A673 (cell line): ENCODE measurements at places on chromosomes 16 and 17. TPM values are rescaled to one million over a fixed set of nuclear protein-coding genes. Genes with fewer than 3 reads are reported as not detected.

The KIF2B gene
- total RNA-seq, result not detected in 2 replicates

GRCh38 chr17:51397361-51398127, 137.2 kb downstream of the UTP18 start:
- no peak overlapping the region for H3K27ac ChIP-seq
- no peaks in the 10 kb centered on the region for H3K4me1 ChIP-seq
- no peaks in the 10 kb centered on the region for H3K36me3 ChIP-seq
- H3K4me3 ChIP-seq, result no peak overlapping the region
- H3K27me3 ChIP-seq, result peaks cover 38% of the 10 kb centered on the region

DNA sequence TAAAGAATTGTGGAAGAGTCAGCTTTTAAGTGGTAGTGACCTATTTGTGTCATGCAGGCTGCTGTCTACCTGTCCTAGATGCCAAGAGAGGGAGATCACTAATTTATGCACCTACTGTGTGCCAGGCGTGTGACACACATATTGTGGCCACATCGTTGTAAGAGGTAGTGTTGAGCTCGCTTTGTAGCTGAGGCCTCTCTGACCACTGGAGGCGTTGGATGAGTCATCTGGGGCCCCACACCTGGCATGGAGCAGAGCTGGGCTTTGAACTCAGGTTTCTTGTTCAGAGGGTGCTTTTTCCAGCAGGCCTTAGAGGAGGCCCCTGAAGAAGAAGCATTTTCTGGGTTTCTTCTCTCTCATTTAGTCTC, 52.3 kb upstream of the LGALS9 start:
- no peak overlapping the region for H3K4me3 ChIP-seq
- peaks cover 2% of the 10 kb centered on the region for H3K36me3 ChIP-seq
- no peaks in the 10 kb centered on the region for H3K27me3 ChIP-seq
- peaks cover 26% of the 10 kb centered on the region for H3K4me1 ChIP-seq
- no peak overlapping the region for H3K27ac ChIP-seq

- no peak overlapping the region for H3K4me3 ChIP-seq
- H3K27me3 ChIP-seq, result no peaks in the 10 kb centered on the region
- no peaks in the 10 kb centered on the region for H3K4me1 ChIP-seq
- H3K27ac ChIP-seq, result no peak overlapping the region
- DNase-seq, result peak; percentile 59
Measured at GRCh38 chr17:78241277-78242023, 10.0 kb downstream of the TMEM235 start.

The PDPK1 gene
- 31.6 and 37.9 TPM in 2 replicates for total RNA-seq

GRCh38 chr17:50832267-50832863, 3.0 kb upstream of the WFIKKN2 start:
- H3K36me3 ChIP-seq, result no peaks in the 10 kb centered on the region
- H3K27me3 ChIP-seq, result no peaks in the 10 kb centered on the region
- no peaks in the 10 kb centered on the region for H3K4me1 ChIP-seq
- no peak overlapping the region for H3K27ac ChIP-seq

DNA sequence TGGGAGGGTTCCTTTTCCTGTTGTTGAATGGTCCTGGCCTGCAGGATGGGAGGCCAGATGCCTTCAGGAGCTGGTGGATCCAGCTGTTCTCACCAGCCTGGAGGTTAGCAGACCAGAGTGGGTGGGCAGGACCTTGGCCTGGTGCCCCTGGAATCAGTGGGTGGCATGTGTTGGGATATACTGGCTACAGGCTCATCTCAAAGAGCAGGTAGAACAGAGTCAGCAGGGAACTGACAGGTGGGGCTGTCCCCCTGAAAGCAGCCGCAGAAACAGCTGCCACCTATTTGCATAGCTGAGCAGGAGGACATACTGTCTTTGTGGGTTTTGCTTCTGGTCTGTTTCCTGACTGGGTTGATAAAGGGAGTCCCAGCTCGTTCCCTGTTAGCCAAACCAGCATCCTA, 144.1 kb downstream of the RAB11FIP4 start:
- no peak overlapping the region for H3K27ac ChIP-seq
- H3K4me1 ChIP-seq, result no peaks in the 10 kb centered on the region
- H3K36me3 ChIP-seq, result no peaks in the 10 kb centered on the region
- DNase-seq, result no peak
- no peaks in the 10 kb centered on the region for H3K27me3 ChIP-seq
- H3K4me3 ChIP-seq, result no peak overlapping the region

- H3K4me3 ChIP-seq, result peak overlapping the region; percentile 61
- peak overlapping the region; percentile 83 for H3K27ac ChIP-seq
- peak; percentile 71 for DNase-seq
- H3K4me1 ChIP-seq, result peaks cover 5% of the 10 kb centered on the region
- H3K36me3 ChIP-seq, result peaks cover 10% of the 10 kb centered on the region
Measured at GRCh38 chr16:2532494-2533141, 1.4 kb upstream of the CEMP1 start.

The ITGA2B gene
- total RNA-seq, result 0.62 and 1.0 TPM in 2 replicates

DNA sequence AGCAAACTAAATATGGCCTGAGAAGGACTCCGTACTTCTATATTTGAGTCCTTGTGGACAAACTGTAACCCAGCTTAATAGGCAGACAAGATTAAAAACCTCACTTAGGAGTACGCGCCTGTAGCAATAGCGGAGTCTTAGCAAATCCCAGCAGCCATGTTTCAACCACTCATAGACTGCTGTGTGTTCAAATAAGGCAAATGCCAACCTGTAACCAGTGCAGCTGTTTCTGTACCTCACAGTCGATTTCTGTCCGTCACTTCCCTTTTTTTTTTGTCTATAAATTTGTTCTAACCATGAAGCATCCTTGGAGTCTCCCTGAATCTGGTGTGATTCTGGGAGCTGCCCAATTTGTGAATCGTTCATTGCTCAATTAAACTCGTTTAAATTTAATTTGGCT, 30.2 kb downstream of the TANC2 start:
- H3K27ac ChIP-seq, result no peak overlapping the region
- no peaks in the 10 kb centered on the region for H3K4me1 ChIP-seq
- H3K27me3 ChIP-seq, result no peaks in the 10 kb centered on the region
- no peaks in the 10 kb centered on the region for H3K36me3 ChIP-seq
- DNase-seq, result no peak

- no peaks in the 10 kb centered on the region for H3K27me3 ChIP-seq
- no peak for DNase-seq
- no peaks in the 10 kb centered on the region for H3K4me1 ChIP-seq
- H3K36me3 ChIP-seq, result no peaks in the 10 kb centered on the region
- H3K27ac ChIP-seq, result no peak within 1 kb of the TSS
Measured at GRCh38 chr17:30333503-30334360, at the start of gene TMIGD1. Gene TMIGD1 (minus strand): TSS chr17:30334057. CDS start chr17:30332133, 1,924 bp downstream.

GRCh38 chr16:31568577-31569359, 41.1 kb downstream of the AHSP start:
- H3K27ac ChIP-seq, result no peak overlapping the region
- no peak for DNase-seq
- no peak overlapping the region for H3K4me3 ChIP-seq
- H3K4me1 ChIP-seq, result no peaks in the 10 kb centered on the region
- H3K27me3 ChIP-seq, result peaks cover 76% of the 10 kb centered on the region

- no peak overlapping the region for H3K4me3 ChIP-seq
- no peak overlapping the region for H3K27ac ChIP-seq
- peaks cover 8% of the 10 kb centered on the region for H3K36me3 ChIP-seq
- H3K27me3 ChIP-seq, result no peaks in the 10 kb centered on the region
Measured at GRCh38 chr17:78706271-78706915, 75.7 kb downstream of the CYTH1 start.

DNA sequence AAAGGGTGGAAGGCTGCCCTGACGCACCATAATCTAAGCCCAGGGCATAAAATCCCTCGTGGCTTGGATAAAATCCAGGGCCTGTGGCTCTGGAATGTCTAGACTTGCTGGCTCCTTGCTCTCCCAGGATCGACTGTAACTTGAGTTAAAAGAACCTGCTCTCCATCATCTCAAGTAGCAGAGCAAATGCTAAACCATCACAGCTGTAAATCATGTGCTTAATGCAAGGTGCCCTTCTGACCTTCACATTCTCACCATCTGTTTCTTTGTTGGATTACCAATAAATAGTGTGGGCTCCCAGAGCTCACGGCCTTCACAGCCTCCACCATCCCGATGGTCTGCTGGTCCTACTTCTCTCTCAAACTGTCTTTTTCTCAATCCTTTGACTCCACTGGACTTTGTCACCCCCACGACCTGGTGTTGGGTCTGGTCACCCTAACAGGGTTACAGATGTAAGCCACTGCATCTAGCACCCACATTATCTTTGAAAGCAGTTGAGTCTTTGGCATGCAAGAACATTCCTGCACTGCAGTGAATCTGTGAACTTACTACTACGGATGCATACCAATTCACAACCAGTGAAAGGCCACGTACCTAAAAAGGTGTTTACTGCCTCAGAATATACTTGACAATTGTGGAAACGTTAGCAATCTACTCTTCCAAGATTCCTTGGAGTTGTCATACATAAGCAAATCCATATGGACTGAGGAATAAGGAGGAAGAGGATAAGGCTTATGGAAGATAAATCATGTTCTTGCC, 15.3 kb downstream of the RSL1D1 start:
- peak; percentile 55 for DNase-seq
- no peaks in the 10 kb centered on the region for H3K27me3 ChIP-seq
- H3K36me3 ChIP-seq, result peaks cover 54% of the 10 kb centered on the region

GRCh38 chr16:2687531-2688308, 5.4 kb downstream of the KCTD5 start:
- H3K4me1 ChIP-seq, result no peaks in the 10 kb centered on the region
- no peak overlapping the region for H3K4me3 ChIP-seq
- no peak for DNase-seq
- H3K27me3 ChIP-seq, result no peaks in the 10 kb centered on the region
- no peaks in the 10 kb centered on the region for H3K36me3 ChIP-seq
- no peak overlapping the region for H3K27ac ChIP-seq

GRCh38 chr17:32878211-32878610, 1.3 kb upstream of the MYO1D start:
- H3K4me1 ChIP-seq, result no peaks in the 10 kb centered on the region
- H3K27me3 ChIP-seq, result no peaks in the 10 kb centered on the region
- H3K36me3 ChIP-seq, result no peaks in the 10 kb centered on the region
- DNase-seq, result no peak

GRCh38 chr17:17214646-17215436, 8.7 kb upstream of the PLD6 start:
- DNase-seq, result no peak
- H3K27me3 ChIP-seq, result no peaks in the 10 kb centered on the region
- H3K36me3 ChIP-seq, result peaks cover 45% of the 10 kb centered on the region
- no peaks in the 10 kb centered on the region for H3K4me1 ChIP-seq
- H3K4me3 ChIP-seq, result no peak overlapping the region

DNA sequence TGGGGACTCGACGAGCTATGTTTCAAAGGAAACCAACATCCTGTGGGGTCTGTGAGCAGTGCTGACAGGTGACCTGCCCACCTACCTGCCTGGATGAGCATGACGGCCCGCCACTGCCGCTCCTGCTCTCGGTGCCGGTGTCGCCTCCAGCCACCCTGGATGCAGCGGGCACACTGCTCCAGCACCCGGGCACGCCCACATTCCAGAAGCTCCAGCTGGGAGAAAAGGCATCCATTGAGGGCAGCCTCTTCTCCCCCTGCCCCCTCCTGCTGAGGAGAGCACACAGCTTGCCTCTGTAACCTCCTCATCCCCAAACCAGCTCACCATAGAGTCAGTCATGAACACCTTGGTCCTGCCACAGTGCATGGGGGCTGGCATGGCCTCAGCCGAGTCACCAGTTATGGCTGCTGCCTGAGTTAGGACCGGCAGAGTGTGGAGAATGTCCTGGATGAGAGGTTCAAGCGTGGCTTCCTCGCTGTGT, 14.3 kb downstream of the ZNHIT3 start:
- DNase-seq, result no peak
- H3K4me3 ChIP-seq, result no peak overlapping the region
- no peak overlapping the region for H3K27ac ChIP-seq
- no peaks in the 10 kb centered on the region for H3K27me3 ChIP-seq
- no peaks in the 10 kb centered on the region for H3K36me3 ChIP-seq

- peak overlapping the region; percentile 83 for H3K4me3 ChIP-seq
- H3K36me3 ChIP-seq, result peaks cover 60% of the 10 kb centered on the region
- H3K27ac ChIP-seq, result peak overlapping the region; percentile 86
- peaks cover 9% of the 10 kb centered on the region for H3K4me1 ChIP-seq
Measured at GRCh38 chr17:7315570-7316235, 543 bp upstream of the GPS2 start.

DNA sequence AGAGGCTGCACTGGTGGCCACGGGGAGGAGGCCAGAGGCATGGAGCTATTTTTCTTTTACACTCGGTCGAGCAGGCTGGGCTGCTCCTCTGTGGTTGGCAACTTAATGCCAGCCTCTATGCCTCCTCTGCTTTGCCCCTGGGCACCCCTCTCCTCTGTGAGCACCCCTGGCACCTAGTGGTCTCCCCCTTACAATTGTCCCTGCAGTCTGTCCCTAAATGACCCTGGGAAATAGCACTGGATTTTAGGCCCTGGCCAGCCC, 27.0 kb downstream of the LRRC75A start:
- H3K27me3 ChIP-seq, result no peaks in the 10 kb centered on the region
- peaks cover 6% of the 10 kb centered on the region for H3K4me1 ChIP-seq
- no peaks in the 10 kb centered on the region for H3K36me3 ChIP-seq
- H3K4me3 ChIP-seq, result no peak overlapping the region
